IgD-negative memory B cell (primary cell): ENCODE measurements at places on chromosomes 7 and 10. TPM values are rescaled to one million over a fixed set of nuclear protein-coding genes. Genes with fewer than 3 reads are reported as not detected.

AKR1C4 gene
- polyA plus RNA-seq: not detected

GBF1 gene
- 12.6 TPM for polyA plus RNA-seq

CYP2E1 gene
- polyA plus RNA-seq: not detected

PCGF5 gene
- 81.7 TPM for polyA plus RNA-seq

IFIT1B gene
- polyA plus RNA-seq: not detected

COL1A2 gene
- polyA plus RNA-seq: not detected

PLCE1 gene
- polyA plus RNA-seq: 0.49 TPM

NEUROD6 gene
- polyA plus RNA-seq: not detected

ANKRD22 gene
- polyA plus RNA-seq: not detected

PLXDC2 gene
- 0.18 TPM for polyA plus RNA-seq

CYP17A1 gene
- 0.09 TPM for polyA plus RNA-seq

TMEM176A gene
- not detected for polyA plus RNA-seq

PTF1A gene
- polyA plus RNA-seq: not detected

SLC26A5 gene
- not detected for polyA plus RNA-seq

EZH2 gene
- 2.6 TPM for polyA plus RNA-seq

FXYD4 gene
- not detected for polyA plus RNA-seq

ACHE gene
- not detected for polyA plus RNA-seq

EGFR gene
- polyA plus RNA-seq: not detected

PRF1 gene
- polyA plus RNA-seq: 24.3 TPM

GIMAP1 gene
- 3.0 TPM for polyA plus RNA-seq

VKORC1L1 gene
- polyA plus RNA-seq: 3.0 TPM

CCDC136 gene
- polyA plus RNA-seq: 0.85 TPM

DRGX gene
- not detected for polyA plus RNA-seq

UPK3BL1 gene
- polyA plus RNA-seq: 32.3 TPM

SUMF2 gene
- polyA plus RNA-seq: 130 TPM

EEPD1 gene
- polyA plus RNA-seq: 1.9 TPM

UPK3B gene
- polyA plus RNA-seq: not detected

SLC13A4 gene
- 0.15 TPM for polyA plus RNA-seq

PLPP4 gene
- not detected for polyA plus RNA-seq

PAPSS2 gene
- polyA plus RNA-seq: 0.13 TPM

TMEM72 gene
- polyA plus RNA-seq: not detected

MSMB gene
- polyA plus RNA-seq: not detected

SP8 gene
- polyA plus RNA-seq: not detected

ZNF138 gene
- 16.0 TPM for polyA plus RNA-seq

TFEC gene
- 14.7 TPM for polyA plus RNA-seq

CC2D2B gene
- 0.28 TPM for polyA plus RNA-seq

BAMBI gene
- 0.70 TPM for polyA plus RNA-seq

CFAP70 gene
- 0.43 TPM for polyA plus RNA-seq

RAPGEF5 gene
- 1.2 TPM for polyA plus RNA-seq

ANKRD30A gene
- polyA plus RNA-seq: not detected

HOXA13 gene
- not detected for polyA plus RNA-seq

RADIL gene
- polyA plus RNA-seq: not detected

LRRC18 gene
- polyA plus RNA-seq: 0.58 TPM

AMPH gene
- polyA plus RNA-seq: not detected

RPEL1 gene
- polyA plus RNA-seq: not detected

RBAK gene
- polyA plus RNA-seq: 5.3 TPM

TAS2R3 gene
- polyA plus RNA-seq: not detected
